Stimulated activated CD8-positive, alpha-beta memory T cell treated with anti-CD3 and anti-CD28 coated beads, Interleukin-7, amount 100 ng/mL, for 4 hours (primary cell): ENCODE measurements at places on chromosomes 11 and 22.

GRCh38 chr11:119081682-119082260 lies 2.9 kb upstream of the HMBS start:
- DNase-seq, result no peak

DNA sequence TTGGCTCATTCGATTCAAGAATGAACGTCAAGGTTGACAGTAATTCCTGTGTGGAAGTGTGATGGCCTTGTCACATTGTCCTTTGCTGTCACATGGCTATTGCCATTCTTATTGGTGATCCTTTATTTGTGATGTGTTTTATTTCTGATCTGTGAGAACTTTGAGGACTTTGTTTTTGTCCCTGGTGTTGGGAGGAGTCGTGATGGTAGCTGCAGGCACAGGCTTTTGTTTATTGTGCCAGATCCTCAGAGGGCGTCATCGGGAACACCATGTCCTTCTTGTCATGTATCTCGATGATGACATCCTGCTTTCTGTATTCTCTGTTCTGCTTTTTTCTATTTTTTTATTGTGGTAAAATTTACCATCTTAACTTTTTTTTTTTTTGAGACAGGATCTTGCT lies 5.6 kb downstream of the PICK1 start:
- DNase-seq, result no peak

DNA sequence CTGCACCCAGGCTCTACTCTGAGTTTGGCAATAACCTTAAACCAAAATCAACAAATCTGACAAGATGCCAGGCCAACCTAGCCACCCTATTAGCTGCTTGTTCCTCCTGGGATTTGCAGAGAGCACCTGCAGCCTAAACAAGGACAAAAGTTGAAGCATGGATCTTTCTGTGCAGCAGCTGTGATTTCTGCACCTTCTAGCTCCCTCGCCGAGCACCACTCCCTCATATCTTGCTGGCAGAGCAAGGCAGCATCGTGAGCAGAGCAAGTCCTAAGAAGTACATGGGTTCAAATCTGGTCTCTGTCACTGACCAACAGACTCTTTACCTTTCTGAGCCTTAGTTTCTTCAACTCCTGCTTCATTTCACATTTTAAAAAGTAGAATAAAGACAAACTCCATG lies 38.3 kb downstream of the MORC2 start:
- DNase-seq, result no peak

GRCh38 chr11:66878474-66878873 lies 21.6 kb downstream of the LRFN4 start:
- DNase-seq, result no peak

DNA sequence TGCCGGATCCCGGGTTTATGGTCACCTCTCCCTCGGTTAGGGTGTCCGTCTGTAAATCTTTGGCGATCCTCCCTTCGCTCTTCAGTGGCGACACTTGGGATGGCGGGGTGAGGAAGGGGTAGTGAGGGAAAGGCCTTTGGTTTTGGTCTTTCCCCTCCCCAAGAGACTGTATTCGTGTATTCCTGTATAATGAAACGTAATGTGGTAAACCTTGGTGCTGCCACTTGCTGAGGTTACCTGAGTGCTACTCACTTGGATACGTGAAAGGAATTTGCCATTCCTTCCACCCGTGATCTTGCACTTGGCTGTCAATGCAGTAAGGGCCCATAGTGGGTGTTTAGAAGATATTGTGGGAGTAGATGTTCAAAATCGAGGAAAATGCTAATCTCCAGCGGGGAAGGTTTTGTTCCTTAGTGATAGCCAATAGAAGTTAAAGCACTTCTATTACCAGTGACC lies 578 bp upstream of the NUP160 start:
- DNase-seq, result no peak

- no peak for DNase-seq
These were observed 1.9 kb upstream of the NDUFC2 start for GRCh38 chr11:78081583-78081982.

GRCh38 chr11:65376138-65376713 lies 6.2 kb downstream of the SLC25A45 start:
- DNase-seq, result no peak

- no peak for DNase-seq
These were observed 12.0 kb upstream of the APOL4 start for GRCh38 chr22:36213586-36213985.

DNA sequence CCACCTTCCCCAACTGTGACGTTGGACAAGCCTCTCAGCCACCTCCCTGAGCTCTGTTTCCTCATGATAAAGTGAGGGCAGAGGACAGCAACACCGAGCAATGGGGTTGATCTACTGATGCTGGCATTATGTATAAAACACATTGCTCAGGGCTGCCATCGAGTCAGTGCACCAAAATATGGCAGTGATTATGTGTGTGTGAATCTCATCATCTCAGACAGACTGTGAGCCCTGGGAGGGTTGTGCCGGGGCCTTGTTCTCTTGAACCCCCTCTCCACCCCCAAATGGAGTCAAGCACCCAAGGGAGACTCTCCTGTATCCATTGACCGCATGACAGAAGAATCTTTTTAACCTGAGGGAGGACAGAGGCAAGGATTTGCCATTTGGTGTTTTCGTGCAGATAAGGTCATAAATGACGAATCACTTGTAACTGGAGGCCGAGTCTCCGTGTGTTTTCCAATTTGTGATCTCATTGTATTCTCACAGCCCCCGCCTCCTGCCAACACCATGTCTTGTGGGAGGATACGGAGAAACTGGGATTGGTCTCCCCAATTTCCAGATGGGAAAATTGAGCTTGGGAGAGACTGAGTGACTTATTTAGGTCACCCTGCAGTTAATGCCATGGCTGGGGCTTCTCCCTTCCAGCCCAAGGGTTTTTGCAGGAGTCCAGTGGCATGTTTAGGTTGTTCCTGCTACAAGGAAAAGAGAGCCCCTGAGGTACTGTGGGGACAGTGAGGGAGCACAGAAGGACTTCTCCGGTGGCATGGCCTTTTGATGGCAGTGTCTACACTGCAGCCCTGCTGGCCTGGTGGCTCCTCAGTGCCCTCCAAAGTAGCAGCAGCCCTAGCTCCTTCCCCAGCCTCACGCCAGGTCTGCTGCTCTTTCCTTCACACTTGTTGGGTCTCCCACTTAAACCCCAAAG lies 52.4 kb downstream of the CHRDL2 start:
- DNase-seq, result no peak
